ENCODE measurements at places on chromosomes 11 and 22. TPM values are rescaled to one million over a fixed set of nuclear protein-coding genes. Genes with fewer than 3 reads are reported as not detected.

DNA sequence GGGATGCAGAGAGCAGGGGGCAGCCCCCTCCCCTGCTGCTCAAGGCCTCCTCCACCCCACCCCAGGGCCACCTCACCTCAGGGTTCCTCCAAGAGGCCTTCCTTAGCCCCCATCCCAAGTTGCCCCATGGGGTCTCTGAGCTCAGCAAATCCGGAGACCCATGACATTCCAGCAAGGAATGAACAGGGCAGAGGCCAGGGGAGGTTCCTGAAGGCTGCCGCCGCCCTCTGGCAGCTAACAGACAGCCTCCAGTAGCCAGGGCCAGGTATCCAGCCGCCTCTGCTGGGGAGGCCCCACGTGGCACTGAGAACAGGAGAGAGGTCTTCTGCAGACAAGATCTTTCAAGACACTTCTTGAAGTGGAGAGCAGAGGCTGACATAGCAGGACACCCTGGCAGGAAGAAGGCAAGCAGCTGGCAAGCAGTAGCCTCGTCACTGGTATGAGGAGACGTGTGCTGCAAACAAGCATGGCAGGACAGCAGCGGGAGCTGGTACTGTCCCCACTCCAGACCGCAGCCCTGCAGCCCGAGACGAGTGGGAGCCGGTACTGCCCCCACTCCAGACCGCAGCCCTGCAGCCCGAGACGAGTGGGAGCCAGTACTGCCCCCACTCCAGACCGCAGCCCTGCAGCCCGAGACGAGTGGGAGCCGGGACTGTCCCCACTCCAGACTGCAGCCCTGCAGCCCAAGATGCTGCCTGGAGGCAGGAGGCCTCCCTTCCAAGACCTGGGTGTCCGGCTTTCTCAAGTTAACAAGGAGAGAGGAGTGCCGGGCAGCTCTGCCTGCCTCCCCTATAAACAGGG, 190.6 kb downstream of the IGLL1 start:
- DNase-seq = no peak

GRCh38 chr11:8593935-8594909, at the start of gene STK33:
Gene STK33 (minus strand): TSS chr11:8594228. CDS start chr11:8474905, 119,323 bp downstream.
- no peak for DNase-seq

GRCh38 chr22:24376586-24376985, 50.8 kb upstream of the ADORA2A start:
- no peak for DNase-seq

DNA sequence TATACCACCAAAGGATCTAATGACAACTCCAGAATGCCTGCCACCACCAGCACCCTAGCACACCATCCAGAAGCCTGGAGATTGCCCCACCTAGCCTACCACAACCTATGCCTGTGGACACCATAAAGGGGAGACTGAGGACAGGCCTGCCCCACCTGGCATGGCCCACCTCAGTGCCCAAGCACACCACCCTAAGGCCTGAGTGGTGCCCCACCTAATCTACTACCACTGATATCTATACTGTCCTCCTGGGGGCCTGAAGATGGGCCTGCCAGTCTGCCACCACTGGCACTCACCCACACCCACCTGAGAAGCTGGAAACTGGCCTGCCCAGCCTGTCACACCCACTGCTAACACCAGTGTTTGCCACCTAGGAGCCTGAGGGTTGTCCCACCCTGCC, 31.8 kb downstream of the SAA4 start:
- no peak for DNase-seq

The CRY2 gene
- 14.6 TPM for total RNA-seq
